ENCODE measurements at places on chromosomes 2 and 18.

DNA sequence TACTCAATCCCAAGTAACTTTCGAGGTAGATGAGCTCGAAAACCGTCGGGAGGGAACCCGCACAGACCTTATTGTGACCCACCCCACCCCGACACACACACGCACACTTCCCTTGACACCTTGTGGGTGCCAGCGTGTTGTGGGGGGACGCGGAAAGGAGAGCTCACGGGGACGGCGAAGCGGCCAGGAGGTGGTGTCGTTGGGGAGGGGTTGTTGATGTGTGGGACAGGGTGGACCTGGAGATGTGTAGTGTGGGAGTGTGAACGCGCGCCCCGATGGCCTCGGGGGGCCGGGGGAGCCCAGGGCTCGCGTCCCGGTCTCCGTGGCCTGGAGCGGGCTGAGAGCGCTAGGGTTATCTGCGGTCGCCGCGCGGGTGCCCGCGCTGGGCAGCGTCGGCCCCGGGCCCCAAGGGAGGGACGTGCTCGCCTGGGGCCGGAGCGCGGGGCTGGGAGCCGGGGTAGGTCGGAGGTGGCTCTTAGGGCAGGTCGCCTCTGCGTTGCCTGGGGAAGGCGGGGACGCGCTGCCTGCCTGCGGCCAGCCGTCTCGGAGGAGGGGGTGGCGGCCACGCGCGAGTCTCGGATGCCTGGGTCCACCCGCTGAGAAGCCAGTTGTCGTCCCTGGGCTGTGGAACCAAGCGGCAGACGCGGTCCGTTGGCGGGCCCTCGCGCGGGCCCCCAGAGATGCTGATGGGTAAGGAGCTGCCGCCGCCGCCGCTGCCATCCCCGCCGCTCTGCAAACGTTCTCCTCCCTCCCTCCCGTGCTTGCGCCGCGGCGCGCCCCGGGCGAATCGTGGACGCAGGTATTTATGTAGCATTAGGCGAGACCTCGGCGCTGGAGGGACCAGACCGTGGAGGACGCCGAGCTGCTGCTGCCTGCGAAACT is 1.6 kb downstream of the KLHL29 start:
- no peak for DNase-seq

DNA sequence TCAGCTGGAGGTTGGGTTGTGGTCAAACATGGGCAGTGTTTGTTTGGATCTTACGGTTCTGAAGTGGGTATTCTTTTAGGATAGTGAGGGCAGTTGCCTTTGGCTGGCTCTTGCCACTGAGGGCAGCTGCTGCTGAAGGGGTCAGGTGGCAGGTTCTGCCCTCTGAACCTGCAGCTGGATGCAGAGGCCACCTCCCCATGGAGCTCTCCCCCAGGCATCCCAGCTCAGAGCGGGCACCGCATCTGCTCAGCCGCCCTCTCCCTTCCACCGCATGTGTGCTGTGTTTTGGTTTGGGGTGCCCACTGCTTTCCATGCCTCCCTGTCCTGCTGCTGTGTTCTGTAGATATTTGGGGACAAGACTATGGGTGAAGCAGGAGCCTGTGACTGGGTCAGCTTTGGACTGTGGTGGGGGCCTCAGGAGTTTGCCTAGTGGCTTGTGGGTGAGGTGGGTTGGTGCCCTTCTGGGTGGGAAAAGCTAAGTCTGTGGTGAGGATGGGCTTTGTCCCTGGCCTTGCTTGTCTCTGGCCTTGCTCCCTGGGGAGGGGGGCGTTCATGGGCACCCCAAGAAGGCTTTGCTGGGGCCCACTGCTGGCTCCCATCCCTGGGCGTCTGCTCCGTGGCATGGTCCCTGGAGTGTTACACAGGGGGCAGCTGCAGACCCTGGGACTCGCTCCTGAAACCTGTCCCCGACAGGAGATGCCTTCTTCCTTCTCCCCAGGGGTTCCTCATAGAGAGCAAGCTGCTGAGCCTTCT is 28.5 kb downstream of the OTOF start:
- DNase-seq = no peak

- DNase-seq = no peak
Measured at GRCh38 chr2:223076573-223076972, 24.6 kb downstream of the KCNE4 start.

DNA sequence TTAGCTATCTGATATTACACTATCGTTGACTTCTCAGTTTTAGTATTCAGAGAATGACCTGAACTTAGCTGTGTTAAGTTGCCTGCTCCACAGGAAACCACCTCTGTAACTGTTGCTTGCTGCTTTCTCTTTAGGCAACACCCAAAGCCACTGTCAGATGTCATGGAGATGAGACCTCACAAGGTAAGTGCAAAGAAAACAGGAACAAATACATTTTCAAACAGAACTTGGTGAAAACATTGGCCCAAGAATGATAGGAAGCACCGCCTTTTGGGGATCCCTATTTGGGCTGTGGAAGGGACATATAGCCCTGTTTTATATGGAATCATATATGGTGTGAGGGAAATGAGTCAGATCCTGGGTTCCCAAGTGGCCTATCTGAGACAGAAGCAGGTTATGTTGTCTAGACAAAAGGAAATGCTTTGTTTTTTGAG is 143.4 kb downstream of the UBE2E3 start:
- no peak for DNase-seq

- no peak for DNase-seq
Measured at GRCh38 chr18:63002305-63002704, 287.0 kb downstream of the PHLPP1 start.

DNA sequence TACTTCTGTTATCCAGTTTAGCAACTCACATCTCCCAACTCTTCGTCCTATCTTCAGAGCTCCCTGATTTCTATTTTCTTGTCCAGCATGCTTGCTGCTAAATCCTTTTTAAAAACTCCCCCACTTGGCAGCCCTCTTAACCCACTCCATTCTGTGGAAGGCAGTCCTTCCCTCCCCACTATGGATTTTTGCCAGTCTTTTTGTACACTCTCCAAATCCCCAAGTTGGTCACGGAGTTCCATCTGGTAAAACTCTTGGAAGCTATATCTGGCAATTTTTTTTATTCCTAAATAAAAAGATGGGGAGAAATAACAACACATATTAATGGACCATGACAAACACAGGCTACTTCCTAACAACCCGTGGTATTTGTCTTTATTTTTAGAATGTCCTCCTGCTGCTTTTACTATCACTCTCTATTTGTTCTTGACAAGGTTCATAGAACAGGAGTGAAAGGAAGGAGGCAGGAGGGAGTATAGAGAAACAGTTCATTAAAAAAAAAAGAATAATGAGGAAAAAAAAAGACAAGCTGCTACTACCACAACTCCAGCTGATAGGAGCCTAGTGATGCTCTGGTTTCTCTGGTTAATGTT is 120.0 kb upstream of the THSD7B start:
- no peak for DNase-seq

- no peak for DNase-seq
Measured at GRCh38 chr2:170911314-170911889, 17.7 kb upstream of the GORASP2 start.

GRCh38 chr2:69122271-69122670 is 109.3 kb downstream of the ANTXR1 start:
- DNase-seq = no peak

DNA sequence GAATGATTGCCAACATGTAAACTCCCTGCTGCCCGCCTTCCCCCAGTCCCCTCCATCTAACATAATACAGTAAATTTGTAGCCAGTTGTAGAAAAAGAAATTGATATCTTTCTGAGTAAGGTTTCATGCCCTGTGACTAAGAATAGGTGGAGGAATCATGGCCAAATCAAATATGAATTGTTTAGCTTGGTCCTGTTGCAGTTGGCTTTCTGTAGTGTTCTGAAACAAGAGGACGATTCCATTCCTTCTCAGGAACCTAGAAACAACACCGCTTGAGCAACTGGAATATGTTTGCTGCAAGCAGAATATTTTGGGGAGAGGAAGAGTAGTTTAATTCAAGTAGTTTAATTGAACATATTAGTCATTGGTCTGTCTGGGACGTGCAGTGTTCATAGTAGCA is 7.0 kb upstream of the DRC1 start:
- no peak for DNase-seq

DNA sequence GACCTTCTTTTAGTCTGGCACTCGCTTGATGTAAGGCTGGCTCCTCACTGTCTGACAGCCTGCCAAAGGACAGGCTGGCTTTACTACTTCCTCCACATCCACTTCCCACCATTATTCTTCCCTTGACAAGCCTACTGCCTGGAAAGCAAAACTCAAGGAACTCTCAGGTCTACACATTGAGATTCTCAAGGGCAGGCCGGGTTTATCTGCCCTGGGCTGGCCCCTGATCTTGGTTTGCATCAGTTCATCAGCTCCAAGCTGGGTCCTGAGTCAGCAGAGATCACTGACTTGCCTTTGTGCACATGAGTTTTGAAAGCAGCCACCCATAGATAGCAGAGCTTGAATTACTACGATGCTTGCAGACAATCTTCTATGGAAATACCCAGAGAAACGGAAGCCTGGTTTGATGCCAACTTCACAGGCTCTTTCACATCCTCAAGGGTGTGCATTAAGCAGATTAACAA is 53.9 kb downstream of the KCTD18 start:
- no peak for DNase-seq

- no peak for DNase-seq
Measured at GRCh38 chr2:37911296-37911873, 13.7 kb upstream of the RMDN2 start.

GRCh38 chr2:203819434-203820133 is 48.0 kb upstream of the CTLA4 start:
- DNase-seq = no peak

- DNase-seq = no peak
Measured at GRCh38 chr18:62883937-62884735, 168.8 kb downstream of the PHLPP1 start.

DNA sequence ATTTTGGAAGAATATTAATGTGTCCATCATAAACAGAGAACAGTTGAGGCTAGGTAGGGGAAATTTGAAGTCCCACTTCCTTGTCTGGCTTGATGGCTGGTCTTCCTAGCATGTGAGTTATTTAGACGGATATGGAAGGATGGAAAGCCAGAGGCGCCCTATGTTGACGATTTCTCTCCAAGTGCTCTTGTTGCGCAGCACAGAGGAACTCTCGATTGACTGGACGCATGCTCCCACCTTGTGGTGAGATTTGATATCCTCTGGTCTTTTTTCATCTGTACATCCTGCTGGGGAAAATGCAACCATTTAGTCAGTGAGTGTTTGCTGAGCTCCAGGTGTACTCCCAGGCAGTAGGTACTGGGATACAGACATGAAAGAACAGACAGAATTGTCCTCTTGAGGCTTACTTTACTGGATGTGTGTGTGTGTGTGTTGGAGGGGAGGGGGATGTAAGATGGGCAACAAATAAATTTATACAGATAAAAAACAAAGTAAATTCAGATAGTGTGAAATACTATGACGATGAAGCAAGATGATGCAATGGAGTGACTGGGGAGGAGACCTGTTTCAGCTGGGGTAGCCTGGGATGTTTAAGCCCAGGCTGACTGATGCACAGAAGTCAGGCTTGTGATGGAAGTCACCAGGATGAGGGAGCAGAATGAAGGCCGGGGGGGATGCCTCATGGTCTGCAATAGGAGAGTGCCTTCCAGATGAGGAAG is 137.2 kb downstream of the TRIM43 start:
- DNase-seq = peak; percentile 22

- DNase-seq = no peak
Measured at GRCh38 chr2:64587561-64587960, 63.4 kb downstream of the AFTPH start.

DNA sequence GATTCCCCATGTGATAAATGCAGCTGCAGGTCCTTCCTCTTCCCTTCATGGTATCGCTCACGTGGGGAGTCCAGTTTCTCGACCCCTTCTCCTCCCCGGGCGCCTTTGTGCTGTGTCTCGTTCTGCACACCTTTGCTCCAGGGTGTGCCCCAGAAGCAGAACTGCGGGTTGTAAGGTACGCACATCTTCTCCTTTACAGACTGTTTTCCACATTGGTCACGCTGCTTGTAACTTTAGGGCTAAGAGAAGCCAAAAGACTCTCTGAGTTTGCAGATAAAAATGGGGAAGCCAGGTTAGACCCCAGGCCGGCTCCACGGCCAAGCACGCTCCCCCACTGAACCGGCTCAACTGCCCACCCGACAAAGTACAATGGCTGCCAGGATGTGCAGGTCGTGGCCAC is 45.9 kb upstream of the TFCP2L1 start:
- DNase-seq = no peak

DNA sequence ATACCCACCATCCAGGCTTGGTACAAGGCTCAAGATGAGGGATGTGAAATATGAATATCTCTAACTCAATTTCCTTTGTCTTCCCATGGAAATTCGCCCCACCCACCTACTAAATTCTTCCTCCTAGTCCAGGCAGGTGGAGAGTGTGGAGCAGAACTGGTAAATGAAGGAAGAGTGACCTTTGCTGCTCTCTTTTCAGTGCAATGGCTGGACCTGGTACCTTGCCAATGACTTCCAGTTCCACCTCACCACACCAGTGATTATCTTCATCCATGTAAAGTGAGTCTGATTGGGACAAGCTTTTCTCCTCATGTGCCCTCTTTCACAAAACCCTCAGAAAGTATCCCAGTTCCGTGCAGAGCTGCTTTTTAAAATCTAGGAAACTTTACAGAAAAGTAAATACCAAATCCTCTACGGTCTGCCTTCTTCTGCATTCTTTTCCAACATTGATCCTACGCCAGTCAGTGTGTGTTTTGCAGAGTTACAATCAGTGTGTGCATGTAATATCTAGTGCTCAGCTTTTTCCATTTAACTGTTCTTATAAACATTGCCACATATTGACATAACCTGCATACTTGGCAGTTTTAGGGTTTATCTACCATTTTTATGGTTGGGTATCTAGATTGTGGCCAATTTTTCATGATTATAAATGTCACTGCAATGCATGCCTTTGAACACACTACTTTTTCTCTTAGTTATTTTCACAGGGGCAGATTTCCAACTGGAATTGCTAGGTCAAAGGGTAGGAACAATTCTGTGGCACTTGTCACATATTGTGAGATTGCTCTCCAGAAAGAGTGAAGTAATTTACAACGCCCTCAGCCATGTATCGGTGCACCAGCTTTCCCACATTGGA is 86.5 kb upstream of the SEC11C start:
- DNase-seq = no peak

DNA sequence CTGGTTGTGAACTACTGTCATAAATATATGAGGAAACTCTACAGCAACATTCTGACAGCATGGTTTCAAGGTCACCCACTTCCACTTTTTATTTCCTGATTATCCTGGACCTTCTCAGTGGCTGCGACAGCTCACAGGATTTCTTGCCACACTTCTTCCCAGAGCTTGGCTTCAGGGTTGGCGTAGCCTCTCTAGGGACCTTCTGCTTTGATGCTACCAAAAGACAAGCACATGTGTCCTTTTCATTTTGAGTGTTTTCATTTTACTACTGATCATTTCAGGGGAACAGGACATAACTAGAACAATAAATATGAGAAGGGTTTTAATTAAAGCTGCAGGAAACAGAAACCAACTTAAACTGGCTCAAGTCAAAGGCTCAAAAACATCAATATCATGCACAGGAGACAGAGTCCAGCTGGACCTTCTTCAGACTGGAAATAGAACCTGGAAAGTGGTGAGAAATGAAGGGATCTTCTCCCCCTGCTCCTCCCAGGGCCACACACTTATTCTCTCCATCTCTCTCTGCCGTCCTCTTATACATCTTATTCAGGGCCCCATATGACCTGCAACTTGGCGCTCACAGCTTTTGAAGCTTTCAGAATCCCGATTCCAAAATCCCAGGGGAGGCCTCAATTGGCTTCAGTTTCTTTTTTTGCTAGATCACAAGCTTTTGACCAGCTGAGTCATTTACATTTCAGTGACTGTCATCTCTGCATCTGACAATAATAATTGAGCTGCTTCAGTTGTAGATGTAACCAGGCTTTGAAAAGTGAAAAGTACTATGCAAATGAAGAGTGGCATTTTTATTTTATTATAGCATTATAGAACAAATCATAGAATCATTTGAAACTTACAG is 9.7 kb downstream of the VIT start:
- no peak for DNase-seq

Data from K562 (cell line).